HCT116 (cell line): ENCODE measurements at places on chromosomes 6 and 20. TPM values are rescaled to one million over a fixed set of nuclear protein-coding genes. Genes with fewer than 3 reads are reported as not detected.

FOXS1 gene
- not detected for total RNA-seq

SNX14 gene
- total RNA-seq: 84.8 TPM

MUCL3 gene
- total RNA-seq: 0.15 TPM

MEI4 gene
- not detected for total RNA-seq

CST2 gene
- total RNA-seq: not detected

EFCAB8 gene
- total RNA-seq: 0.42 TPM

TNFAIP3 gene
- total RNA-seq: 4.4 TPM

NT5E gene
- total RNA-seq: 68.2 TPM

ZNF334 gene
- total RNA-seq: not detected

EYA4 gene
- total RNA-seq: not detected

MYH7B gene
- 0.74 TPM for total RNA-seq

ERVFRD-1 gene
- not detected for total RNA-seq

BPIFB1 gene
- total RNA-seq: 0.17 TPM

DNA sequence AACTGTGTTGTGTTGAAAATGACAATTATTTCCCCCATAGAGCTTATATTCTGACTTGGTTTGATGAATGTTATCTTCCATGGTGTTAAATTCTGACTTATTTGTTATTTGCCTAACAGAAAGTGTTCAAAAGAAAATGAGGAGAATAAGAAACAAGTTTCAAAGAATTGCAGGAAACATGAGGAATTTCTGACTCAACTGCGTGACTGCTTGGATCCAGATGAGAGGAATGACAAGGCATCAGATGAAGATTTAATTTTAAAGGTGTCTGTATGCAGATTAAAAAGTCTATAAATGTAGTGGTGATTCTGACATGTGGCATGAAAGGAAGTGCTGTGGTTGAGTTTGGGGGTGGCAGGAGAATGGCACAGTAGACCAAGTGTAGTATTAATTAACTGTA, 50.6 kb downstream of the CCDC170 start:
- H3K36me3 ChIP-seq: no peaks in the 10 kb centered on the region
- no peak overlapping the region for H3K27ac ChIP-seq
- H3K4me3 ChIP-seq: no peak overlapping the region

DNA sequence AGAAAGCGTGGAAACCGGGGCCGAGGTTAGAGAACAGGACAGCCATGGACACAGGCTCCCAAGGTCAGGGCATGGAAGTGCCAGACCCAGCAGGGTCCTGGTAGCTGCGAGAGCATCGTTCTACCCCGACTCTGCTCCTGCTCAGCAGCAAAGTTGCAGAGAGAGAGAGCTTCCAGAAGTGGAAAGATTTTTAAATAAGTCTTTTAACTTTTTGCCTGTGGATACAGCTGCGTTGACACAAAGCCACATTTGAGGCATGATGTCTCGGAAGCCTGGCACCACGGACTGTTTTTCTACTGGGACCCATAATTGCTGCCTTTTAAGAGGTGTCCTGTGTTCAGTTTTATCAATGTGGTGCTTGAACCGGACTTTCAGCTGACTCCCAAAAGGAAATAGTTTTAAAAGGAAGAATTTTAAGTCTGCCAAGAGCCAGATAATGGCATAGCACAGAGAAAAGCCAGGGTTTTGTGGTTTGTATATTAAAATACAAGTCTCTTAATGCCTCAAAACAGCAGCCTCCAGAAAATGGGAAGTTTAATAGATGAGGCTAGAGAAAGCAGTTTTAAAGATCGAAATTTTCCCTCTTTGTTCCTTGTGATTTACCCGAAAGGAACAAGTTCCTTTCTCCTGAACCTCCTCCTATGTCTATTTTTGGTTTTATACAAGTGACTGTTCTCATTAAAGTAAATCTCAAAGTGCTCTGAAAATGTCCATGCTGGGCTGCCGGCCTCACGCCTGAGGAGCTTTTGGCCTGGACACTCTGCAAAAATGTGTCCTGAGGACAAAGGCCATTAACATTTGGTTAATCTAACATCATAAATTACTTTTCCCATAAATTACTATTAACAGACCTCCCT, 91.5 kb downstream of the RIN2 start:
- H3K4me3 ChIP-seq: no peak overlapping the region
- no peaks in the 10 kb centered on the region for H3K36me3 ChIP-seq

DNA sequence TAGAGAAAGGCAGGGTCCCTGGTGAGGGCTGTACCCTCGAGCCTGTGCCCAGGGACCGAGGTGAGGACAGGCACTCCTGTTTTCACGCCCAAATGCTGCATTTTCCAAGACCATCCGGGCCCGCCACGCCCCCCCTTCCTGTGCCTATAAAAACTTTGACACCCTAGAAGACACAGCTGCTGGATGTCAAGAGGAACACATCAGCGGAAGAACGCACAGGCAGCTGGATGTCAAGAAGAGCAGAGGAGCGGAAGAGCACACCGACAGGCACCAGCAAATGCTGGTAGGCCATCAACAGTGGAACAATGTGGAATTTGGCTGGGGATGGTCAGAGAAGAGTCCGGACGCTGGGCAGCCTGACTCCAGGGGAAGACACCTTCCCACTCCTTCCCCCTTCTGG, 56.1 kb downstream of the TXLNB start:
- H3K27me3 ChIP-seq: no peaks in the 10 kb centered on the region
- H3K4me1 ChIP-seq: no peaks in the 10 kb centered on the region
- DNase-seq: no peak
- no peak overlapping the region for H3K27ac ChIP-seq

DNA sequence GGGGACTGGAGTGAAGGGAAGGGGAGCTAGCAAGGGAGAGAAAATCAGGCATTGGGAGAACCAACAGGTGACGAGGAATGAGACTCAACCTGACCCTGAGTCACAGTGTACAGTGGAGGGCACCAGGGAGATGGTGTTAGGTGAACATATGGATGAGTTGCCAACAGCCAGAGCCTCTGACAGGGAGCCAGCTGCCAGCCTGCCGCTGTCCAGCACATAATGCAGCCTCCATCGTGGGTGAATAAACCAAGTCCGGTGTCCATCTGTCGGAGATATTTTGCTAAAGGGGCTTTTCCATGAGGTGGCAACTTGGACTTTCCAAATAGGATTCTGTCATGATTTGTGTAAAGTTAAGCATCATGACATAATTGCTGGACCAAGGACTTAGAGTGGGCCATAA, 88.1 kb downstream of the CDH4 start:
- no peak for DNase-seq
- H3K4me3 ChIP-seq: no peak overlapping the region
- H3K27ac ChIP-seq: no peak overlapping the region
- H3K36me3 ChIP-seq: no peaks in the 10 kb centered on the region

DNA sequence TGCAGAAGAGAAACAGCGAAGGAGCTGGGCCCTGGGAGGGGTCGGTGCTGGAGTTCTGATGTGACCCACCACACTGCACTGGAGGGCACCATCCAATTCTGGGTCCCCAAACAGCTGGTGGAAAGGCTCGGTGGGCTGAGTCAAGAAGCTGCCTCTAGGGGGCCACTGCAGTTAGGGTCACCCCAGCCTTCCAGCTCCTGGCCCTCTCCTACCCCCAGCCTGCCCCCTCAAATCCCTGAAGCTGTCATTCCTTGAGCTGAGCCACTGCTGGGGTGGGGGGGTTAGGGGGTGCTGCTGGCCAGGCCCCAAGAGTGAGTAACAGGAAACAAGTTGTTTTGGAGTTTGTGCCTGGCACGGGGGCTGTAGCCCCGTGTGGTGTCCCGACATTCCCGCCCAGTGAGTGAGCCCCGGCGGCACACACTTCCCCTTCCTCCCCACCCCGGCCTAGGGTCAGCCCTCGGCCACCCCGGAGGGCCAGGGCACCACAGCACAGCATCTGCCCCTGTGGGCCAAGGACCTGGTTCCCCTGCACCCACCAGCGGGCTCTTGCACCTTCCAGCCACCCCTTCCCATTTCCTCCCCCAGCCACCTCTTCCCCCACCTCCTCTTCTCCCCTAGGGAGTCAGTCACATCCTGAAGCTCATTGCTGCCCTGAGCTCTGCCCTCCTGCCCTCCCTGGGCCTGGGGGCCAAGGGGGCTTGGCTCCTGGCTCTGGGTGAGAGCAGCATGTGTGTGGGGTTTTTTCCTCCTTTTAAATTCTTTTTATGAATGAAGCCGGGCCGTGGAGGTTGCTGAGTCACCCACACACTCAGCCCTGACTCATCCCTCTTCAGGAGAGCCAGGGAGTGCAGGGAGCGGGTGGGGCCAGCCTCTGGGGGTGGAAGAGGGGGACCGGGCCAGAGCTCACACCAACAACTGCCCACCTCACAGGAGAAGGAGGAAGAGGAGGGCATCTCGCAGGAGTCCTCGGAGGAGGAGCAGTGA, 4.6 kb downstream of the SMIM29 start:
- H3K36me3 ChIP-seq: peaks cover 13% of the 10 kb centered on the region; the same call in 1 of the 2 replicates
- H3K27ac ChIP-seq: peak overlapping the region; percentile 95
- DNase-seq: peak; percentile 92

DNA sequence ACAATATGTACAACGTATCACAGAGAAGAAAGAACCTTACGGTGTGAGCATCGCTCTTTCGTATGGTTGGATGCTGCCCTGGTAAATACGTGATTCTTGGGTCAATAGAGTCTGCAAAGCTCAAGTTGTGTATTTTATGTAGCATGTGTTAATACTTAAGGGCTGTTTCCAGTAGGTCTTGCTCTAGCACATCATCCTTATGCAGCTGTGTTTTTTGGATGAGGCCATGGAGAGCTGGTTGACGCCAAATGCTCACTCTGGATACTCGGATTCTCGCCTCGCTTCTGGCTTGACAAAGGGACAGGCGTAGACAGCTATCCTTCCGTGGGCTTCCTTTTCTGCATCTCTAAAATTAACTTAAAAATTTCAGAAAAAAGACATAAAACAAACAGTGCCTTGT, 38.9 kb downstream of the SNRNP48 start:
- no peaks in the 10 kb centered on the region for H3K36me3 ChIP-seq
- H3K27ac ChIP-seq: no peak overlapping the region
- no peaks in the 10 kb centered on the region for H3K4me1 ChIP-seq
- H3K4me3 ChIP-seq: no peak overlapping the region
- no peak for DNase-seq

DNA sequence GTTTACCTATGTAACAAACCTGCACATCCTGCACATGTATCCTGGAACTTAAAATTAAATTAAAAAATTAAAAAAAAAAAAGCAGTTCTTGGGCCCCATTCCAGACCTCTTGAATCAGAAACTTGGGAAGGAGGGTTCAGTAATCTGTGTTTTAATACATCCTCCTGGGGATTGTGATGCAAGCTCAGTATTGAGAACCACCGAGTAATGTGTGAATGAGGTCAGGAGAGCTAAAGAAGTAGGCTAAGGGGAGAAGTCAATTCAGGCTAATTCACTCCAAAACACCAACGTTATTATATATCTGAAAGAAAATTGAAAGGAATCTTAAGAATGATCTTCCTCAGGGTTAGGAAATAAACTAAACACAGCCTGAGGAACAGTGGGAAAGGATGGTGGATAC, 120.4 kb downstream of the RNF144B start:
- DNase-seq: no peak
- no peaks in the 10 kb centered on the region for H3K27me3 ChIP-seq
- H3K4me1 ChIP-seq: no peaks in the 10 kb centered on the region; the same call in 1 of the 2 replicates

GRCh38 chr20:54078296-54078984, 8.0 kb upstream of the BCAS1 start:
- DNase-seq: no peak
- H3K36me3 ChIP-seq: no peaks in the 10 kb centered on the region
- no peak overlapping the region for H3K27ac ChIP-seq
- no peaks in the 10 kb centered on the region for H3K27me3 ChIP-seq

DNA sequence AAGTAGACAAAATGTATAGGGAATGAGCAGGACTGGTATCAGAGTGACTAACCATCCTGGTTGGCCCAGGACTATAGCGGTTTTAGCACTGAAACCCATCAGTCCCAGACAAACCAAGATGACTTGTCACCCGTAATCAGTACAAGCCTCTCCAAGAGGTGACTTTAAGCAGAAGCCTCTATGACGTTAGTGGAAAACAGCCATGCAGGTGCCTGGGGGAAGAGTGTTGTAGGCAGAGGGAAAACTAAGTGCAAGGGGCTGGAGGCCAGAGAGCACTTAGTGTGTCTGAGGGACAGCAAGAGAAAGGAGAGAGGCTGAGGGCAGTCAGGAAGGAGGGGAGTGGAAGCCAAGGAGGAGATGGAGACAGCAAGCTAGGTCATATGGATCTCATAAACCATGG, 2.1 kb downstream of the SGK2 start:
- peaks cover 20% of the 10 kb centered on the region for H3K4me1 ChIP-seq
- H3K27me3 ChIP-seq: no peaks in the 10 kb centered on the region
- no peak for DNase-seq
- H3K27ac ChIP-seq: no peak overlapping the region

DNA sequence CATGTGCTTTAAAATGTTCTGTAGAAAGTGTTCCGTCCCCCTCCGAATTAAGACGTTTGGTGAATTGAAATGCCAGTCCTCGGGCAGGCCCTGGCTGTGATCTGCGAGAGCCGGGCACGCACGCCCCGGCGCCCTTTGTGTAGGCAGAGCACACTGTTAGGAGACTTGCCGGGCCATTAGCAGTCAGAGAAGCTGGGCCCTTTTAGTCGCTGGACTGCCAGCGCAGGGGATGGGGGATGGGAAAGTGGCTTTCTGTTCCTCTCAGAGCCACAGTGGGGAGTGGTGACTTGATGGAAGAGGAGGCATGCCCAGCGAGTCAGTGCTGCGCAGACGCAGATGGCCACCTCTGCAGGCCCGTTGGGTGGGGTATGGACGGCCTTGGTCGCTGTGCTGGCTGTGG, 2.2 kb downstream of the PPP1R3G start:
- H3K27me3 ChIP-seq: no peaks in the 10 kb centered on the region
- 0 out of 2 replicates have a peak, but pooled peaks cover 2% of the 10 kb centered on the region for H3K4me1 ChIP-seq
- no peak overlapping the region for H3K27ac ChIP-seq

GRCh38 chr6:130966344-130966980, 96.6 kb downstream of the EPB41L2 start:
- no peaks in the 10 kb centered on the region for H3K36me3 ChIP-seq
- H3K27ac ChIP-seq: no peak overlapping the region
- no peaks in the 10 kb centered on the region for H3K4me1 ChIP-seq
- DNase-seq: no peak

DNA sequence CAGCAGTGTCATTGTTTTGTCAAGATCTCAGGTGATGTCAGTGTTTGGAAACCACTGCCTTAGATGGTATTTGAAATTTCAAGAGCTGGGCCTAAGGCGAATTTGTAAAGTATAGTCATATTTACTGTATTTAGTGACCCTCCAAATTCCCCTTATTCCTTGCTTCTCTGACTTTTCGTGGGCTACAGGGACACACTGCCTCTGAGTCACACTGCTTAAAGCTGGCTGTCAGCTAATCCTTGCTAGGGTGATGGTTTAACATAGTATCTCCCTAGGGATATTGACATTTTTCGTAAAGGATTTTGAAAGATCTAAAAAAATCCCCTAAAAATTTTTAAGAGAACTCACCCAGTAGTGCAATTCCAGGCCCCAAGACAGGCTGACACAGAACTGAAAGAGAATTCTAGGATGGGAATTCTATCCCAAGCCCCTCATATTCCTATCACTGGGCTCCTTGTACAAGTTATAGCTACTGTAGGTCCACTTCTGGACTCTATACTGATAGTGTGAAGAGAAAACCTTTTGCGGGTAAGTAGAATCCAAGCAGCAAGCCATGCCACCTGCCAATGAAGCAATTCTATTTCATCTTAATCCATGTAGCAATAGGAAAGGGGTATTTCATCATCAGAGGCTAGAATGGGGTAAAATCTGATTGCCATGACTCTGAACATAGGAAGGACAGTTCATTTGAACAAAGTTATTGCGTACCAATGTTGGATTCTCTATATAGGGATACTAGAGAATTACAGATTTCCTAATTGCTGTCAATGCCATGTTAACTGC, 4.3 kb downstream of the BMP6 start:
- no peak overlapping the region for H3K4me3 ChIP-seq
- H3K27ac ChIP-seq: no peak overlapping the region
- DNase-seq: no peak
- no peaks in the 10 kb centered on the region for H3K36me3 ChIP-seq
- no peaks in the 10 kb centered on the region for H3K27me3 ChIP-seq
